ENCODE measurements at places on chromosomes 1 and 21. TPM values are rescaled to one million over a fixed set of nuclear protein-coding genes. Genes with fewer than 3 reads are reported as not detected.

SPATA1 gene
- not detected for polyA plus RNA-seq

ATP1A4 gene
- polyA plus RNA-seq = not detected

ZBTB37 gene
- polyA plus RNA-seq = 1.9 TPM

CTSE gene
- not detected for polyA plus RNA-seq

NCF2 gene
- 1.2 TPM for polyA plus RNA-seq

HES3 gene
- polyA plus RNA-seq = not detected

OR2T33 gene
- polyA plus RNA-seq = not detected

PKP1 gene
- not detected for polyA plus RNA-seq

LHX8 gene
- not detected for polyA plus RNA-seq

MNDA gene
- polyA plus RNA-seq = not detected

CA6 gene
- 17.1 TPM for polyA plus RNA-seq

ARHGEF16 gene
- polyA plus RNA-seq = not detected

FCGR2B gene
- polyA plus RNA-seq = not detected

HSD3B1 gene
- polyA plus RNA-seq = not detected
